ENCODE measurements at places on chromosomes 3 and 15.

GRCh38 chr3:153144779-153145178, 17.2 kb upstream of the RAP2B start:
- DNase-seq = peak; percentile 73

- no peak for DNase-seq
These were observed 122.0 kb upstream of the RGMA start for GRCh38 chr15:93210995-93211394.

DNA sequence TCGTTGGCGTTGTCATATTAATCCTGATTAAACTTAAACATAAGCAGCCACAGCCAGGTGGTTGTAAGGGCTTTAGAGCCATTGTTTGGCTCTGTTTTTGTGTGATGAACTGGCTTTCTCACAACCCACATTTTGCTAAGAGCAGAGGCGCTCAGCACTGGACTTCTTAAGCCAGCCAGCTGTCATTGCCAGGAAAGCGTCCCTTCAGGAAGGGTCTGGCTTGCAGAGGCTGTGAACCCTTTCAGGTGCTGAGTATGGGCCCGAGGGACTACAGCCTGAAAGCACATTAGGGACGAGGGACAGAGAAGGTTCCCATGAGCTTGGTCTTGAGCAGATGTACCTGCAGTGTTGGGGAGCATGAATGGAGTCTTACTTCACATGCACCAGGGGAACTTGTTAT, 112.3 kb downstream of the CHCHD6 start:
- no peak for DNase-seq

GRCh38 chr3:173970281-173970680, 572.7 kb downstream of the NLGN1 start:
- no peak for DNase-seq

DNA sequence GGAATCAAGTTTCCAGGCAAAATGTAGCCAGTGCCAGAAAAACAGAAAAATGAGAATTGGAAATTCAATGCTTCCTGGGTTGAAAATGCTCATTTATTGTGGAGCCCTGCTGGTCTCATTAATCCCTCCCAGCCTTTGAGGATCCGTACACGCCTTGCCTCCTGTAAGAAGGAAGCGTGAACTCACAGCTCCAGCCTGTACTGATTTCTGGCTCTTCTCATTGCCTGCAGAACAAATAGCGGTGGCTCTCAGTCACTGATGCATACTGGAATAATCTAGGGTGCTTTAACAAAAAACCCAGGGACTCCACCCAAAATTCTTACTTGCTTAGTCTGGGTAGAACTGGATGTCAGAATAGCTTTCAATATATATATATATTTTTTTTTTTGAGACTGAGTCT, 29.3 kb upstream of the SLC24A5 start:
- DNase-seq = peak; percentile 15

DNA sequence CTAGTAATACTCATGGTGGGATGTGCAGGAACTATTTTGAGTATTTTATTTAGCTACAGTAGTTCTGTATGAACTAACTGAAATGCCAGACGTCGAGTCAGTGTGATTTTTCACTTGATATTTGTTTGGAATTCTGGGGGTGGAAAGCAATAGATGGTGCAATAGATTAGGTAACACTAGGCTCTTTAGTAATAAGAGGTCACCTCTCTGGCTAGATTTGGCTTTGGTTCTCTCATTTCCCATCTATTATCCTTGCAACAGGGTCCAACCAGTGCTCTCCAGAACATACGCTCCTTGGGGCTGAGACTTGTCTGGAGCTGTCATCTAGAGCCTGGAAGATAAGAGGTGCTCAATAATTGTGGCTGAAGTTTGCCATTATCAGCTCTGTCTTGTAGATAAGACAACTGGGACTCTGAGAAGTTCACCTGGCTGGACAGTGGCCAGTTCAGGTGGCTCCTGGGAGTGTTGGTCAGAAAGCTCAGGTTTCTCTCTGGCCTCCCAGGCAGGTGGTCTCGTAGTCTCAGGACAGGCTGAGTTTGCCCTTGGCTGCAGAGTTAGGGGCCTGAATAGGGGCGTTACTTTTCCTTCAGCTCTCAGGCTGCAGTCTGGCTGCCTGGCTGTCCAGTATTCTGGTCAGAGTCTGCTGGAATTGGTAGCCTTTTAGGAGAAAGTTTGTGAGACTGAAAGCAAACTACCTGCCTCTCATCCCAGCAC, 277.5 kb upstream of the RGMA start:
- DNase-seq = no peak

DNA sequence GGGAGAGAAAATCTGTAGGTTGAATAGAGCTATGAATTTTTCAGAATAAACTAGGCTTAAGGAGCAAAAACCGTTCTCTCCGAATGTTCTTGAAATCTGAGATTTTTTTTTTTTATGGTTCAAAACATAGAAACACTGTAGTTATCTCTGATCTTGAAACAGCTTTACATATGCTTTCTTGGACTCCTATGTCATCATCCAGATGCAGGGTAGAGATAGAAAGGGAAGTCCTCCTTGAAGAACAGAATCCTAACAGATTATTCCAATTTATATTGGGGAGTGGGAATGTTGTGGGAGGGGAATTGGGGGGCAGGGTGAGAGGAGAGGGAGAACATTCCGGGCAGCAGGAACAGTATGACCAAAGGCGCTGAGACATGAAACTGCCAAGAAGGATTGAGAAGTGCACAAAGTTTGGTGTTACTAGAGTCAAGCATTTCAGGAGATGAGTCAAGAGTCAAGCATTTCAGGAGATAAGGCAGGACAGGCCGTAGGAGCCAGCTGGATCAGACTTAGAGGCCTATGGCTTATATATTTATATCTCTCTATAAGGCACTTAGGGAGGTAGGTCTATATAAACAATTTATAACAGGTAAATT, 21.9 kb upstream of the ST3GAL6 start:
- DNase-seq = no peak

GRCh38 chr15:78243491-78243941, 9.2 kb upstream of the ACSBG1 start:
- DNase-seq = peak; percentile 15

DNA sequence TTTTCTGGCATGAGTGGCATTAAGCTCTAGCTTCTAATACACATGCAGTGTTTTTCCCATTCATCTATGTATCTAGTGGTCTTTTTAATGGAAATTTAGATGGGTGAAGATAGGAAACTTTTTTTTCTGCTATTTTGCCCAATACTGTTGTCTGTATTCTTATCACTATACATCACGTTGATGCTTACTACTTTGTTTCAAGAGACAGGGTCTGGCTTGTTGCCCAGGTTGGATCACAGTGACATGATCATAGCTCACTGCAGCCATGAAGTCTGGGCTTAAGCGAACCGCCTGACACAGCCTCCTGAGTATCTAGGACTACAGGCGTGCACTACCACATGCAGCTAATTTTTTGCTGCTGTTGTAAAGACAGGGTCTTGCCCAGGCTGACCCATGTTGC, 84.6 kb downstream of the PEAK1 start:
- peak; percentile 25 for DNase-seq

GRCh38 chr3:42501321-42501680, 1.1 kb upstream of the VIPR1 start:
- DNase-seq = no peak

DNA sequence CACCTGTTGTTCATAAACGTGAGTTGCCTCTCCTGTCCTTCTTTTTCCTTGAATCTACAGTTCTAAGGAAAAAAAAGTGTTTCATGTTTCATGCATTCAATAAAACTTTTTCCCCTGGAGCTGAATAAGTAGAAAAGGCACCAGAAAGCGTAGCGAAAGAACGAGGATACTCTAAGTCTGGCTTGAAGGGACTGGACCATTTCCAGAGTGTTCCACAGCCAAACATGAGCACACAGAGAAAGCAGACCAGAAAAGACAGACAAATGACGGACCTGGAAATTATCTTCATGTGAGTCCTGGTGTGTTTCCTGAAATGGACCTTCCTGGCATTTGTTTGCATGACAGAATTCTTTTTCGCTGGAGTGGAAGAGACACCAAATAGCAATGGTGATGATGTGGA, 204.7 kb downstream of the SV2B start:
- peak; percentile 2 for DNase-seq

GRCh38 chr3:159158213-159158612, 356.4 kb downstream of the MFSD1 start:
- no peak for DNase-seq

DNA sequence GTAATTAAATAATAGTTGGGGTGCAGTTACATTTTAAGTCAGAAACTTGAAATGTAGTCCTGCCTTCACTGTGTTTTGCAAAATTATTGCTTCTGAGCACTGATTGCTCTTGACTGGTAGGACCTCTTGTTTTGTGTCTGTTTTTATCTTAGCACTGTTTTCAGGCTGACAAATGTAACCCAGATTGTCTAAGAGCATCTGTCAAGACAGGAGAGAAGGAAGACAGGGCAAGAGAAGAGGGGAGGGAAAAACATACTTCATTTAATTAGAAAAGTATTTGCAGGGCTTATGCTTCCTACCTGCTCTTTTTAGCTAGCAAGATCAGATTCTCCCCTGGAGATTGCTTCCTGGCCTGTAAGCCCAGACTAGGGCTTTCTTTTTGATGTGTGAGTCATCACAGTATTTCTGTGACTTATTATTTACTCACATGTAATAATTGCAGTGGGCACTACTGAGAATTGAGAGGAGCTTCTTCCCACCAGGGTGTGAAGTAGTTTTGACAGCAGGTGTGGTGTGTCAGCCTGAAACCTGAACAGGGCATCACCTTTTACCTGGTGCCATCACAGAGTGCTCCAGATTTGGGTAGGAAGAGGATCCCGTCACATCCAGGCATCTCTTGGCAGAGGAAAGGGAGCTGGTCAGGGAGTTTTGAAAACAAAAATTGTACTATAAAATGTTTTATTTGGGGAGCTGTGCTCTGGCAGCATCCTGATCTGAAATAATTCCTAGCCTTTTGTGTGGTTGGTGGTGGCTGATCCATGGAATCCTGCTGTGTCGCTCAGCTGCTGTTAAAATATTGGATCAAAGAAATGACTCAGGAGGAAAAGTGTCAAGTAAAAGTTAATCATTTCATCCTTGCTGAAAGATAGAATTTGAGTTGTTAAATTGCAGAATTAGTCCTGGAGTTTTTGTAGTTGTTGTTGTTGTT, 98.2 kb downstream of the TMEM108 start:
- peak; percentile 10 for DNase-seq

DNA sequence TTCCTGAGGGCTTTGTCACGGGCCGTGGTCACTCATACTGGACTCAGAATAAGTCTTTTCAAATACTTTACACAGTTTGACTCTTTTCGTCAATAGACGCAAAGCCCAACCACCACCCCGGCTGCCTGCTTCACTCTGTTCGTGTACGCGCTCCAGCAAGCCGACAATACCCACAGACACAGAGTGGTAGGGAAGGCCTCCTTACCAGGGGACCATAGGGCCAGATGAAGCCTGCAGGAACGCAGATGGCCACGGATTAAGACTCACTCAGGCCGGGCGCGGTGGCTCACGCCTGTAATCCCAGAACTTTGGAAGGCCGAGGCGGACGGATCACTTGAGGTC, 29.7 kb downstream of the EFCAB12 start:
- peak; percentile 70 for DNase-seq

- peak; percentile 40 for DNase-seq
These were observed 45.4 kb downstream of the PRICKLE2 start for GRCh38 chr3:64179860-64180259.

GRCh38 chr3:100111728-100112127, 2.6 kb downstream of the FILIP1L start:
- DNase-seq = no peak

DNA sequence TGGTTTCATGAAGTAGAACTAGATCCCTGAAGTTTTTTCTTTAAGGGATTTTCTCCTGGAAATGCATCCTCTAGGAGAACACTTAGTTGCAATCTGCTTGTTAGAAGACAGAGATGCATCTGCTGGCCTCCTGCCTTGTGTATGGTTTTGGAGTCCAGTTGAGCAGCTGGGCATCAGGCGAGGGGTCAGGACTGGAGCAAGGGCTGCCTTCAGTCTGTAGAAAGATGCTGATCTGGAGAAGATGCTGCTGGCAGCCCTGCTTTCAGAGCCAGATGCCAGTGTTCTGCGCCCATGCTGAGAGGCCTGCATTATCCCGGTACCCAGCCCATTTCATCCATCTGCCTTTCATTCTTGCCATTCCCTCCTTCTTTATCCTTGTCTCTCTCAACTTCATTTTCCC, 77.4 kb downstream of the CHCHD6 start:
- DNase-seq = peak; percentile 40

- no peak for DNase-seq
These were observed 6.4 kb downstream of the PLEKHO2 start for GRCh38 chr15:64847876-64848716.

- DNase-seq = peak; percentile 26
These were observed 98.8 kb downstream of the FNDC3B start for GRCh38 chr3:172138193-172138537.

- DNase-seq = no peak
These were observed 48.9 kb upstream of the RBP1 start for GRCh38 chr3:139588450-139588849.

DNA sequence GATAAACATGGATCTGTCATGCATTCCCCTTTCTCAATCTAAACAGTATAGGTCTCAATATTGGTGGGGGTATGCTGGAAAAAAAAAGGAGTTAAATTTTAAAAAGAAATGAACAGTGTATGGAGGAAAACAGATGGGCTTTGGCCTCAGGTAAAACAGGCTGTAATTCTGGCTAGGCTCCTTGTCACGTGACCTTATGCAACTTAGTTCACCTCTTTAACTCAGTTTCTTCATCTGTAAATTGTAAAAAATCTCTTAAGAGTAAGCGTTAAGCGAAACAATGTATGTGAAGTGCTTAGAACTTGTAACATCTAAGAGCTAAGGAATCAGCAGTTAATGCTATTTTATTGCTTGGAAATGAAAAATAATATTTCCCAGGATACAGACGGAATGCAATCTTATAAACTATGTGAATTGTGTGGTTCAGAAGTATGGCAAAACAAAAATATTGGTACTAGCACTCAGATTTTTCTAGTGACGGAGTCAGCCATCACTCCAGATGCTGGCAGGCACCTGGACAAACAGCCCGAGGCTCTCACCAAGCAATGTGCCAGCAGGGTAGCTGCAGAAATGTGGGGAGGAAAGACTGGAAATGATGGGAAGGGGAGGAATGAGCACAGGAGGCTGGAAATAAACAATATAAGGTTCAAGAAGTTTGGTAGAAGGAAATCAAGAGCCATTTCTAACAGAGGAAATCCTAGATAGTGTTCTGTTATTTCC, 172.8 kb downstream of the USP13 start:
- no peak for DNase-seq

All from GM23248 (cell line).